Islet precursor cell (in vitro differentiated cells): ENCODE measurements at places on chromosomes 2 and 18.

DNA sequence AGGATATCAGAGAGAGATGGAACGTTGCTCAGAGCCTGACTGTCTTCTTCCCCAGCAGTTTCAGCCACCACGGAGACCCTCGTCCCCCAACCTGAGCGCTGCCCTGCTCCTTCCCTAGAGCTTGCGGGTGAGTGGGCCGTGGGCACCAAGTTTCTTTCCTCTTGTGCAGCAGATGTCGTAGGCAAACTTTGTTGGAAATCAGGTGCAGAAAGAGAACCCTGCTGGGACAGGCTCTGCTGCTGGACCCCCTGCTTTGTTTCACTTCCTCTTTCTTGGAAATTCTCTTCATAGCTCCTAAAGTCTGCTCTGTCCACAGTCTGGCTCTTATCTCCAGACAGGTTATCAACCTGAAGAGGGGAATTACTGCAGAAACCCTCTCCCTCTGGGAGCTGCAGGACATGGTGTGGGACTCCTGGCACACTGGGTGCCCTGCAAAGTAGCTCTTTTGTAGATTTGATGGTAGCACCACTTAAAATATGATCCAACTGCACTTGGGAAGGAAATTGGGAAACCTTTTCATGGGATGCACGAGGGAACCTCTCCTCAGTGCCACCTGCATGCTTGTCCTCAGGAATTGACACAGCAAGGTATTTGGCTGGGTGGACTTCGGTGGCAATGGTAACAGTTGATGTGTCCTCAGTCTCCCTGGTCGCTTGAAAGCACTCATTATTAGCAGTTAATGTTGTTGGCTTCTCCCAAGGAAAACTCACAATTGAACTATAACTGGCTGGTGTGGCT, 92.2 kb downstream of the ALPK2 start:
- no peak for DNase-seq

DNA sequence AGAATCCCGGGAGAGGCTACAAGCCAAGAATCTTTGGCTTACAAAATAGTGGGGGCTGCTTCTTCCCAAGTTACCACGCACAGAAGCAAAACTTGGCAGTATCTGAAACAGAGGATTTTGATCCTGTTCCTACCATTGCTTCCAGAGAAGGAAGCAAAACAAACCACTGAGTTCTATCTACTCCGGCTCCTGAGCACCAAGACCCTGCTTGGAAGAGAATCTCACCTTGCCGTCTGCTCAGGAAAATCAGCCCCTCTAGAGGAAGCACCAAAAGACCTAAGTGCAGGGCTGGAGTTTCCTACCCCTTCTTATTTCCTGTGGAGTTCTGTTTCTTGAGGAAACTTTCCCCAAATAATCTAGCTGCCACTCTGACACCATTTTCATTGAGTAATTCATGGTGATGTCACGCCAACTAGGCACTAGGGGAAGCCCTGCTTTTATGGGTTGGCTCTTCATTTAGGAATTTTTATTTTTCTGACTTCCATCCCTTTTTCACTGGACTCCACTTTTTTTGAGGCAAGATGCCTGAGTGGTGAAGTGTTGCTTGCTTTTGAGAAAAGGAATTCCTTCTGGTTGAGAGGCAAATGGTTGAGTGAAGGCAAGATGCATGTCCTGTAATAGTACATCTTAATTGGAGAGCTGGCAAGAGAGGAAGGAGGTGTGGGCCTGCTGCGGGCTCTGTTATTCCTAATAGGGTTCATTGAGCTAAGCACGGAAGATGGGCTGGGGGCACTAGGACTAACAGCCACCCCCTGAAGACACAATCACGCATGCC, 36.8 kb upstream of the EML4 start:
- DNase-seq: no peak

DNA sequence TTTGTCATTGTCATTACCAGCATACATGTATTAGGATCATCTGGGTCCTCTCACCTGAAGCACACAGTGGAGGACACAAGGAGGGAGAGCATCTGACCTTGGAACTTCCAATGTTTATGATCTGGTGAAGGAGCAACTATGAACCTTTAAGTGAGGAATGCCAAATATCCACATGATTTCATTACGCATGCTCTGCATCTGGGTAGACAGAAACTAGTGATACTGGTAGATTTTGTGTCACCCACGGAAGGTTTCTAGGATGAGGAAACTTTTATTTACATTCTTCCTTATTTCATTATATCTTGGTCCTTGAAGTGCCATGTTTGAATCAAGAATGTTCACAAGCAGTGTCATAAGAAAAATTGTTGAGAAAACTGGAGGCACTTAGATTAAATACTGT, 32.1 kb downstream of the SPC25 start:
- DNase-seq: no peak

DNA sequence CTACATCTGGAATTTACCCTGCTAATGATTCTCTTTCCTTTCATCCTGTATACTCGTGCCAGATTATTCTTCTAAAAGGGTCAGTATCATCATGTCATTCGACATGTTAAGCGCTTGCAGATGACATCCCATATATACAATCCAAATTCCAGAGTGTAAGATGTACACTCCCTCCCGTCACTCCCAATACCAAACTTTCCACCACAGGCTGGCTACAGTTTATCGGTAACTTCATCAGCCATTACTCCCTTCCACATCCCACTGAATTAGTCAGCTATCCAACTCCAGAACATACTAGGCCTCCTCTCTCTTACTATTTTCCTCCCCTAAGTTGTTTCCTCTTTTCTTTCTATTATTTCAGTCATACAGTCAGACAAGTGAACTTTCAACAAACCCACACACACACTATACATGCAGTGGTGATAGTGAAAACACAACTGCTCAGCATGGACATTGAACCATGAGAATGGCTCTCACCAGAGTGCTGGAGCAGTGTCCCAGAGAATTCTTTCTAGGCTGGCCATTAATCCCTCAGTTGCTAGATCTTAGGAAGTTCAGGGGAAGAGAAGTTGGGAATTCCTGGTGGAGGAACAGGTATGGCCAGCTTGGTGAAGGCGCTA, 10.6 kb upstream of the NMI start:
- DNase-seq: no peak

GRCh38 chr18:79064228-79064627, 5.0 kb upstream of the ATP9B start:
- DNase-seq: no peak

DNA sequence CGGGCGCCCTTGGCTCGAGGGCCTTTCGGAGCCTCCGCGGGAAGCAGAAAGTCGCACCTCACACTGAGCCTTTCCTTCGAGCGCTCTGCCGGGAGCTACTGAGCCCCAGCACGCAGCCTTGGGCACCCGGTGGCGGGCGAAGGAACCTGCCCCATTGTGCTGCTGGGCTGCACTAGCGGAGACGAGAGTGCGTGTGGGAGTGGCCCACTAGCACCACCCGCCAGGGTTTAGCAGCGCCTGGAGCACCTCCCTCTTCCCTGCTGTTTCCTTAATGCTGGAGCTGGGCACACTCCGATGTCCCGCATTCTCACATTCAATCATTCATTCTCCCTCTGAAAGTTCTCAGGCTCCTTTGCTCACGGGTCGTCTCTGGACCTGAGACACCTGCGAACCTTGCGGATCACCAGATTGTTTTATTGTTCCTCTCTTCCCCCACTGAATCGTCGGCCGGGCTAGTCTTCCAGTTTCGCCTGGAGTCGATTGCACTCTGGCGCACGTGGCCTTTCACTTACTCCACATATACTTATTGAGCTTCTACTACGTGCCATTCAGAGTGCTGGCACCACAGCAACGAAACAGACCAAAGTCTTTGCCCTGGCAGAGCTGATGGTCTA, 8.5 kb upstream of the PAX3 start:
- DNase-seq: peak; percentile 75

DNA sequence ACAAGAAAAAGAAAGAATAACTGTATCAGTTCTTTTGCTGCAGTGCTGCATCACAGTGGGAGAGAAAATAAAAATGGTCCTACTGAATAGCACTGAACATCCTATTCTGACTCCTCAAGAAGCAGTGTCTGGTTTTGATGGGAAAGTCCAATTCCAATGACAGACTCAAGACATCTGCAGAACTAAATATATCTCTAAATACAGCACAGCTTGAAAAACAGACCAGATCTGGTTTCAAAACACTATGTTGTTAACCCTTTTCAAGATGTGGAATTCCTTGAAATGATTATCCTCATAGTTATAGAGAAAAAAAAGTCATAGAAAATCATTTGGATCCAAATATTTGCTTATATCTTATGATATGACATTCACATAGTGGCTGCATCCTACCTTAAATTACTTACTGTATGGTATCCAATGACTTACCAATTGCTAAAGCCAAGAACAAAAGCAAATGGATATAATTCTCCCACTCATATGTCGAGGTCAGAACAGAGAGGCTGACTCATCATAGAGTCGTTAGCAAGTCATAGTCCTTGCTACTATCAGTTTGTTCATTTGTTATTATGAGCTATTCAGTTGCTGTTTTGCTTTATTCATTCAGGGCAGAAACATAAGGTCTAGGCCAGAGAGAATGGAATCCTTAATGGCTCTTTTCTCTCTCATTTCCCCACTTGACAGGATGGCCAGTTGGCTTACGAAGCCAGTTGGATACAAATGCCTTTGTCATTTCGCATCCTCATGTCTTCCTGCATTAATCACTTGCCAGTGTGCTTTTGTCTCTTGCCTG, 62.5 kb upstream of the ACVR2A start:
- no peak for DNase-seq

- DNase-seq: peak; percentile 80
These were observed 298.3 kb downstream of the TDRD15 start for GRCh38 chr2:21422050-21422449.

GRCh38 chr18:72444798-72445155, 99.4 kb downstream of the CBLN2 start:
- no peak for DNase-seq

GRCh38 chr2:149155196-149155969, 116.9 kb downstream of the LYPD6B start:
- peak; percentile 67 for DNase-seq

DNA sequence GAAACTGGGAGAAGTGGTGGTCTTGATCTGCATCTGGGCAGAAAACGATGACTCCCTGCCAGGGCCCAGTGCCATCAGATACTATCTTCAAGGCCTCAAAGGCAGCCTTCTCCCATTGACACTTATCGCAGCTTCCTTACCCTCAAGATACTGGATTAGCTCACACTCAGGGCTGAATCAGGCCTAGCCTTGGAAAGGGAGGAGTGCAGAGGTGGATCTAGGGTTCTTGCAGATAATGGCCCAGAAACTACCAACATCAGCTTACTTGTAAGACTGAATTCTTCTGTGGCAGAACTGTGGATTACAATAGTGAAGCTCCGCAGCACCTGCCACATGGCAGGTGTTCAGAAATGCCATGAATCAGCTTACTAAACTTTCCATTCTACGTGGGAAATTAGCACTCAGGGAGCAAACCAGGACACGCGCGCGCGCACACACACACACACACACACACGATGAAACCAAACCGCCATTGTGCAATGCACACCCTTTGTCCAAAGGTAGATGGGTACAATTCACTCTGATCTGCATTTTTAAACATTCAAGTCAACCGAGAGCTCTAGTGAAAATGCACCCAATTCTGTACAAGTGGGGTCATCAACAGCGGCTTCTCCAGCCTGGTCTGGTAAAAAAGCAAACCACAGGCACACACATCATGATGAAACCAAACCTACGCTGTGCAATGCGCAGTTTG, 26.3 kb upstream of the TMEM182 start:
- no peak for DNase-seq

- no peak for DNase-seq
These were observed 110.0 kb upstream of the EPAS1 start for GRCh38 chr2:46187112-46187618.
